ENCODE measurements at places on chromosomes 1 and 21.

- DNase-seq: no peak
Observed at GRCh38 chr21:45531393-45532215, 10.6 kb downstream of the SLC19A1 start.

- DNase-seq: no peak
Observed at GRCh38 chr1:20165522-20165951, 20.4 kb upstream of the UBXN10 start.

GRCh38 chr1:108896146-108897145 lies 19.7 kb downstream of the GPSM2 start:
- peak; percentile 4 for DNase-seq

DNA sequence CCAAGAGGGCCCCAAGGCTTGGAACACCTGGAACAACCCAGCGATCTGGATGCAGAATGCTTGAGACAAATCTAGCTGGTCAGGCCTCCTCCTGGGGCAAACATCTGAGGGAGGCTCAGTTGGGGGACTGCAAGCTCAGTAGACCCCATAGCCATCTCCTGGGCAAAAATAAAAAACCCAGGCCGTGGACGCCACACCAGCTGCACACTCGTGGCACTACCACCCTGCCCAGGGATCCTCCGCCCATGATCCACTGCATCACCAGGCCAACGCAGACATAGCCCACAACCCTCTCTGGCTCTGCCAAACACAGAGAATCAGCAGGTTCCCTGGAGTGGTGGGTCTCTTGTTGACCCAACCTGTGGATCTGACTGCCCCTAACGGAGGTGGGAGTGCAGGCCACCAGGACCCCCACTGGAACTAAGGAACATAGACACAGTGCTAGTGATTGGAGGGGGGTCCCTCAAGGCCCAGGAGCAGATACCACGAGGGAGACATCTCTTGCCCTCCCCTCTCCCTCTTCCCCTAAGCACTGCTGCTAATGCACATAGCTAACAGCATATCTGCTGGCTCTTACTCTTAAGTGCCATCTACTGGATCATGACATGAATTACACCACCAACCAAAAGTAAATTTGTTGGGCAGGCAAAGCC lies 147.2 kb downstream of the CHD1L start:
- no peak for DNase-seq

- no peak for DNase-seq
Observed at GRCh38 chr1:189431447-189431846, 1046.2 kb downstream of the BRINP3 start.

DNA sequence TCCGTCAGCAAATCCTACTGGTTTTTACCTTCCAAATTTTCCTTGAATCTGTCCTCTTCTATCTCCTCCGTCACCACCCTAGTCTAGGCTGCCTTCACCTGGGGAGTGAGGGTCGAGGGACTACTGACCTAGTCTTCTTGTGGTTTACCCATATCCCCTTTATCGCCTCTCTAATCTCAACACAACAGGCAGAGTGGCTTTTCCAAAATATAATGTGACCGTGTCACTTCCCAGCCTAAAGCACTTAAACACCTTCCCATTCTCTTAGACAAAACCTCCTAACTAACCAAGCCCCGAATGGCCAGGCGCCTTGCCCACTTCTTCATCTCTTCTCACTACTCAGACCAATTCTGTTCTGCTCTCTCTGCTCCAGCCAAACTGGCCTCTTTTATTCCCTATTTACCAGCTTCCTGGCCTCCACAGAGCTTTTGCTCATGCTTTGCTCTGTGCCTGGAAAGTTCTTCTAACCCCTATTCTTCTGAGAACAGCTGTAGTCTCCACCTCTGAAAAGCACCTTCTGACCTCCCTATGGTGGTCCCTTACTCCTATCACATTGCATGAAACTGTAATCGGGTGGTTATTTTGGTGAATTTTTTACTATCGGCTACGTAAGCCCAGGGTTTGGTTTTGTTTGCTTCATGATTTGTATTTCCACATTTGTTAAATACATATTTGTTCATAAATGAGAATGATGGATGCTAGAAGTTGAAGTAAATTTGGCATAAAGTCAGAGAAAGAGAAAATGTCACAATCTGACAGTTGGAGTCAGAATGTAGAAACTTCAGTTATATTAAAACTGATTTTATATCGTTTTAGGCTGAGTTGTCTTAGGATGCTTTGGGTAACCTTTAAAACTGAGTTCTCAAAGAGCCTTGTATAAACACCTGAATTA lies 1.2 kb upstream of the NBPF1 start:
- DNase-seq: no peak

DNA sequence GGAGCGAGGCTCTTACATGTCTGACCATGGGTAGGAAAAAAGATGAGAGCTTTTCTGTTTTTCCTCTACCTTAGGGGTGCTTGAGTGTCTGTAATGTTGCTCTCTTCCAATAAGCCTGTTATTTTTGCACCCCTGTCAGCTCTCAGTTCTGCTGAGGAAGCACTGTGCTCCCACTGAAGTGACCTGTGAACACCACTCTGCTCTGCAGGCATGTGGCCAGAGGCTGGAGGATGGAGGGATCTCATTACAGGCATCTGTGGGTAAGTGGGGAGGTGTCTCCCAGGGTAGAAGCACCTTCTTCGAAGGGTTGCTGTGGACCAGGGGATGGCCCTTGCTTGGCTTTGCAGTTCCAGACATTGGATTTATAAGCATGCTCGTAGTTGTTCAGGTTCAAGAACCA lies 56.8 kb upstream of the RBM15 start:
- DNase-seq: no peak

GRCh38 chr1:15617173-15618076 lies at the start of gene DDI2:
TSS of gene DDI2 (plus strand) at chr1:15617458. CDS start at chr1:15617671, 213 bp downstream.
- DNase-seq: peak; percentile 93

DNA sequence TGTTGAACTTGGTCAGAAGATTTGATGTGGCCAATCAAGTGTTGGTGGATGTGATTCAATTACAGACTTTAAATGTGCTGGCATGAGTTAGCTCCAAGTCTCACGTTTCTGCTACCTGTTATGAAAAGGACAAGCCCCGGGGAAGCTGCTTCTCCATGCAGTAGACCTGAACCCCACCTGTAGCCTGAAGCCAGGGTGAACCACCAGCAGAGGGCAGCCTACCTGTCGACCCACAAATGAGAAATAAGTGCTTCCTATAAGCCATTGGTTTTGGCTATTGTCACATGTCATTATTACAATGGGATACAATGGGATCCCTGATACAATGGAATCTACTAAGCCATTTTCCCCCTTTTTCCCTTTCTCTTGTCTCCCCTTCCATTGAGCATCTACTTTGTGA lies 230.2 kb downstream of the PRDM2 start:
- no peak for DNase-seq

DNA sequence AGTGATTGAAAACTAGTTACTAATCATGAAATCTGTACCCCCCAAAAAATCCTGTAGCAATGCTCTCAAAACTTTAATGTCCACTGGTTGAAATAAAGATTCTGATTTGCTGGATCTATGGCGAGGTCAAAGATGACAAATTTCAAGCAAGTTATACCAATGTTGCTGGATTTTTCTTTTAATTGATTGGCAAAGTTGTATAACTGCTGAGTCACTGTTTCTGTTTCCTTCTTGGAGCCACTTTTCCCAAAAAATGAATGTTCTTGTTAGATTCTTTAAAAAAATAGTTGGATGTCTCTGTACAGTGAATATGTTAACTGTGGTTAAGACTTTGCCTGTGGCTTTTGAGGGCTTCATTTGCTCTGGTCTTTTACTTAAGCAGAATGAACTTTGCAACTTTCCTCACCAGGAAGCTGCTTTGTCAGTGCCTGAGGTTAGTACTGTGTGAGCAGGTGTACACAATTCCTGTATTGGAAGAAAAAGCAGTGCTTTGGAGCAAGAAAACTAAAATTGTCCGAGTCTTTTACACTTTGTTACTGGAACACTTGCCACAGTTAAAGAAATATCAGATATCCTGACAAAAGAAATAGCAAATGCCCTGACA lies 1211.9 kb downstream of the MRPL39 start:
- DNase-seq: no peak

- no peak for DNase-seq
Observed at GRCh38 chr1:9675393-9675792, 23.9 kb downstream of the PIK3CD start.

GRCh38 chr1:84502927-84503326 lies 3.3 kb upstream of the SPATA1 start:
- no peak for DNase-seq

DNA sequence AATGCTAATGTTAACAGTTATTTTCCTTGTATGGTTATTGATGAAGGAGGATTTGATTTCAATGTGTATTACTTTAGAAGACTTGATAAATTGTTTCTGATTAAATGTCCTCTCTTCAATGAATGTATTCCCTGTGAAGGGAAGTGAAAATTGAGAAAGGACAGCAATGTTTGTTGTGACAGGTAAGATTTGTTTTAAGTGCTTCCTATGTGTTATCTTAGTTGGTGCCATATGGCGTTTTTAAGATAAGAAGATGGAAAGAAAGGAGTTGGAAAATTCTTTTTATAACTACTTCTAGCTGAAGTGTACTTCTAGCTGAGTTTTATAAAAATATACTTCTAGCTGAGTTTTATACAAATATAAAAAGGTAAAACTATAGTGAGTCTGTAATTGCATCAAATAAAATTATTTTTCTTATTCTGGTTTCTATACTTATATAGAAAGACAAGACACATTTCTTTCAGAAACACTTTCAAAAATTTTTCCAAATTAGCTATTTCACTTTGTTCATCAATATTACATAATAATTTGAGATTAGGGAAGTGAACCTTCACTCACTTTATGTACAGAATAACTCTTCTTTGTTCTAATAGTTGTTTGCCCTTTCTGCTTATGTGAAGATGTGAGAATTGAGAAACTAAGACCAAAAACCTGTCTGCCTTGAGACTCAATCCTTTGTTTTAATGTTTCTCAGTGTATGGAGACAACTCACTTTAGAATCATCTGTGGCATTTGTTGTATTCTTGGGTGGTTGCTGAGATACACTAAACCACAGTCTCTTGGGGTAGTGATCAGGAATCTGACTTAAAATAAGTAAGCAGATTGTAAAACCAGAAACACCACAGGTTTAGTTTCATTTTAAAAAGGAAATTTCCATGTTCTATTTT lies 382.9 kb upstream of the B3GALT2 start:
- no peak for DNase-seq

DNA sequence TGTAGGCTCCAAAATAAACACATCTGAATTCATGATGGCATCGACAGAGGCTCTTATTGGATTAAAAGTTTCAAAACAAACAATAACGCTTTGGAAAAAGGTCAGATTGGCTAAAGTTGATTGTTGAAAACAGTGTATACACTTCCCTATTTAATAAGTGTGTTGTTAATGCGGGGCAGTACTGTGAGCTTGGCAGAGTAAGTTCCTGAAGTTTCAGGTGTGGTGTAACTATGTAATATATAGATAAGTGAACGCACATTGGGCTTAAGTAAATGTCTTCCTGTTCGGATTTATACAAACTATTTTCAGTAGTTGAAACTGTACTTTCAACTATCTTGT lies 810 bp downstream of the ZBTB37 start:
- DNase-seq: no peak

GRCh38 chr1:168179438-168180147 lies 831 bp downstream of the TIPRL start:
- peak; percentile 16 for DNase-seq

GRCh38 chr1:246004301-246004700 lies 502.8 kb downstream of the SMYD3 start:
- DNase-seq: no peak

DNA sequence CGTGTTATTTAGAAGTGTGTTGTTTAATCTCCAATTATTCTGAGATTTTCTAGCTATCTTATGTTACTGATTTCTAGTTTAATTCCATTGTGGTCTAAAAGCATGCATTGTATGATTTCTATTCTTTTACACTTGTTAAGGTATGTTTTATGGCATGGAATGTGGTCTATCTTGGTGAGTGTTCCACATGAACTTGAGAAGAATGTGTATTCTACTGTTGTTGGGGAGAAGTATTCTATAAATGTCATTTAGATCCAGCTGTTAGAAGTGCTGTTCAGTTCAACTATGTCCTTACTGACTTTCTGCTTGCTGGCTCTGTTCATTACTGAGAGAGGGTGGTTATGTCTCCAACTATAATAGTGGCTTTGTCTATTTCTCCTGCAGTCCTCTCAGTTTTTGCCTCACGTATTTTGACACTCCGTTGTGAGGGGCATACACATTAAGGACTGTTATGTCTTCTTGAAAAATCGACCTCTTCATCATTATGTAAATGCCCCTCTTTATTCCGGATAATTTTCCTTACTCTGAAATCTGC lies 12.0 kb upstream of the PLA2G5 start:
- no peak for DNase-seq

Measured in C1 segment of cervical spinal cord (tissue), 14 donors.